ENCODE measurements at places on chromosomes 12 and 14.
A peak's percentile ranks its signal among the peaks of the same experiment; 100 is the strongest.

- DNase-seq, result no peak
These were observed 21.0 kb upstream of the RIC8B start for GRCh38 chr12:106753526-106753925.

GRCh38 chr14:69484444-69485314 is at the start of gene PLEKHD1:
Gene PLEKHD1 (plus strand): TSS chr14:69484728. CDS start chr14:69484966, 238 bp downstream.
- peak; percentile 35 for DNase-seq

- DNase-seq, result no peak
These were observed 679.2 kb downstream of the RPL10L start for GRCh38 chr14:45972416-45972815.

DNA sequence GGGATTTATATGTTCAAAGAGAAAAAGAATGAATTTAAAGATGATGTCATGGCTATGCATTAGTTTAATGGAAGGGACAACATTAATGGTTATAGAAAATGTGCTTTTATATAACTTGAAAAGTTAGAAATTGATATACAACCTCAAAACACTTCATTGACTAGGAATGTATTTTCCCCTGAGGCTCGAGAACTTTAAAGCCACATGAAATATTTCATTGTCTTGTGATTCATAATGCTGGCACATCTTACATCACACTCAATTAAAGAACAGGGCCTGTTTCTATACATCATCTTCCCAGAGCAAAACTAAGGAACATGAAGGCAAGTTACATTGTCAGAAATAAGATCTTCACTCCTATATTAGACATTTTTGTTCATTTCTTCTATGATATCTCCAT is 35.2 kb upstream of the PAWR start:
- no peak for DNase-seq

Measured in NCI-H2081 (cell line).